Tibial nerve (tissue), 4 donors: ENCODE measurements at places on chromosomes 4 and X. TPM values are rescaled to one million over a fixed set of nuclear protein-coding genes. Genes with fewer than 3 reads are reported as not detected.

XAGE1A gene
- not detected for total RNA-seq

- DNase-seq, result no peak
Observed at GRCh38 chrX:118271775-118272174, 74.1 kb upstream of the WDR44 start.

DNA sequence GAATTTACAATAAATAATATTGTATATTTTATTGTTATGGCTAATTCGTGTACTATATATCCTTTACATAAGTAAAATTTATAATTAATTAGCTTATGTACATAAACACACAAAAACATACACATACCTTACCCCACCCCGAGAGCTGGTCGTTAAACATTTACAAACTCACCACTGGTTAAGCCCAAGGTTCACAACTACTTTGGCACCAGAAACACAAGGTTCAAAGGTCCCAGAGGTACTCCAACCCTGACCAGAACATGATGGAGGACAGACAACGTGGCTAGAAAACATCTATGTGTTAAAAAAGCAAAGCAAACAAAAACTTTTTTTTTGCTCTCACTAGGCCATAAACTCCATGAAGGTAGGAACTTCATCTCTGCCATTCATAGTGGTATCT is 37.7 kb downstream of the SLC25A5 start:
- DNase-seq, result no peak

DKK2 gene
- 17.2 TPM for total RNA-seq

DNA sequence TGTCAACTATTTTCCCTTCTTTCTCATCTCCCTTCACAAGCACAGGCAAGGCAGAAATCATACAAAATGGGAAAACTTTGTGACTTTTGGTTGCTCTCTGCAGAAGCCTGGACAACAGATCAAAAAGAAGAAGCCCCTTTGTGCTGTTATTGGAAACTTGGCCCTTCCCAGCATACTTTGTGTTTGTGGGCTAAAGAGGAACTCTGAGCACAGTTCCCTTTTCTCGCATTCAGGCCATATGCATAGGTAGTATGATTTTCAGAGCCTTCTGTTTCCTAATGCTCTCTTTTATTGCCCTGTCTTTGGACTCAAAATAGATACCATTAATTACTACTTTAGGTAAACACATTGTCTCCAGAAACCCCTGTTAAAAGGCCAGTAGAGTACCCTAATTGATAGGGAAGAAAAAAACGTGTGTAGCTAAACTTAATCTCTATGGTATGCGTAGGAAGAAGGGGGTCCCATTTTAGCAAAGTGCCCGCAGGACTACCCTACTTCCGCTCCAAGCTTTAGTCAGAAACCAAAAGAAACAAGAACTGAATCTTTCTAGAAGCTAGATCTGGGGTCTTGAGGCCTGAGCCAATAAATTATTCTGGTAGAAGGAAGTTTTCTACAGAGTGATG is 26.6 kb downstream of the VSIG4 start:
- DNase-seq, result no peak

DNA sequence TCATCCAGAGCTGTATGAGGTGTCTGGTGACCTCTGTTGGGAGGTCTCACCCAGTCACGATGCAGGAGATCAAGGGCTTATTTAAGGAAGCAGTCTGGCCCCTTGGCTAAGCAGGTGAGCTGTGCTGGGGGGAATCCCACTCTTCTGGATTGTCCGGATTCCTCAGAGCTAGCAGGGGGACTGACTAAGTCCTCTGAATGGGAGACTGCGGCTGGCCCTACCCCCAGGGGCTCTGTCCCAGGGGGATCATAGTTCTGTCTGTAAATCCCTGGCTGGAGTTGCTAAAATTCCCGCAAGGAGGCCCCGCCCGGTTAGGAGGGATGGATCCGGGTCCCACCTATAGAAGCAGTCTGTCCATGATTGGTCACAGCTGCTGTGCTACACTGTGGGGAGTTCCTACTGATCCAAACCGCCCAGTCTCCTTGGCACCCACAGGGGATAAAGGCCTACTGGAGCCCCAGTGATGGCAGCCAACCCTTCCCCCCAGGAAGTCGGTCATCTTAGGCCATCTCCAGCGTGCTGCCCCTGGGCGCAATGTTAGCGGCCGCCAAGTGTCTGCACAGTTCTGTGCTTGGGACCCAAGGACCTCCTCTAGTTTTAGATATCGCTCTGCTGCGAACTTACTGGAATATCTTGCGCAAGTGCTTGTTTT is 118.2 kb upstream of the KLF8 start:
- DNase-seq, result no peak

GRCh38 chr4:124642846-124643245 is 69.7 kb downstream of the ANKRD50 start:
- no peak for DNase-seq

GRCh38 chr4:23036503-23036902 is 343.8 kb downstream of the GBA3 start:
- no peak for DNase-seq

DNA sequence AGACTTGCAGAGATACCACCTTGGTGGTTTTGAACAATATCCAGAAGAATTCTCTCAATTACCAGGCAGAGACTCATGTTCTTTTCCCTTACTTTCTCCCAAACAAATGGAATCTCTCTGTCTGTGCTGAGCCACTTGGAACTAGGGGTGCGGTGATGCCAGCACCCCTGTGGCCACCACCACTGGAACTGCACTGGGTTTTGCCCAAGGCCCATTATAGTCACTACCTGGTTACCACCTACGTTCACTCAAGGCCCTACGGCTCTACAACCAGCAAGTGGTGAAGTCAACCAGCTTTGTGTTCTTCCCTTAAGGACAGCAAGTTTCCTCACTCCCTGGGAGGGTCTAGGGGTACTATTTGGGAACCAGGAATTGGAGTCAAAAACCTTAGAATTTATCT is 1183.7 kb downstream of the FSTL5 start:
- DNase-seq, result no peak

GRCh38 chrX:2311501-2311900 is 189.3 kb downstream of the DHRSX start:
- no peak for DNase-seq

RFC1 gene
- 85.9 TPM for total RNA-seq

GRCh38 chr4:95675623-95676022 is 126.8 kb upstream of the UNC5C start:
- no peak for DNase-seq

GRCh38 chr4:176229645-176230044 is 34.3 kb upstream of the SPATA4 start:
- DNase-seq, result no peak

PPEF2 gene
- 0.30 TPM for total RNA-seq

GRCh38 chr4:33262824-33263223 is 2542.7 kb downstream of the PCDH7 start:
- DNase-seq, result no peak

DNA sequence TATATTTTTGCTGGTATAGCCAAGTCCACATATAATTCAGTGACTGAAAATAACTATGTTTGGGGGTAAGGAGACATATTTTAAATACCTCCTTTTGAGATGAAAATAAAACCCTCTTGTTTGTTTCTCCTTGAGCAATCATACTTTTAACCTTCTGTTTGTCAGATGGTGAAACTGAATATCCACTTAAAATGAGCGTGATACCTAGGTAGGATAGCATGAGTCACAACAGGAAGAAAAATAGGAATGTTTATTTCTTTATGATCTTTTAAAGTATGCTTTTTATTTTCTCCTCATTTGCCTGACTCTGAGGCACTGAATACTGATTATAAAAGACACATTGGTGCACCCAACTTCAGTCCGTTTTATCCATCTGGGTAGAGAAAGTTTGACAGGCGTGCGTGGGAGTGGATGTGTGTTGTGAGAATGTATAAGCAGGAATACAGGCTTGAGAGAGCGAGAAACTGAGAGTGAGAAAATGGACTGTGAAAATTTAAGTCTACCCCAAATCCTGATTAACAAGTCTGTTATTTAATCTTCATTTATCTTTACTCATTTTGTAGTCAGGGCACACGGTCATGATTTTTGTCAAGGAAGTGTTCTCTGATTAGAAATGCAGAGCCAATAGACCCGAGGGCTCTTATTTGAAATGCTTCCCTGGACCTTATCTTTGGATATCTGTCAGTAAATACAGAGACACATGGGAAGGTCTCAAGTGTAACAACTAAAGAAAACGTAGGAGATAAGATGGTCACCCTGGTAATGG is 62.1 kb upstream of the ANTXR2 start:
- DNase-seq, result no peak

DNA sequence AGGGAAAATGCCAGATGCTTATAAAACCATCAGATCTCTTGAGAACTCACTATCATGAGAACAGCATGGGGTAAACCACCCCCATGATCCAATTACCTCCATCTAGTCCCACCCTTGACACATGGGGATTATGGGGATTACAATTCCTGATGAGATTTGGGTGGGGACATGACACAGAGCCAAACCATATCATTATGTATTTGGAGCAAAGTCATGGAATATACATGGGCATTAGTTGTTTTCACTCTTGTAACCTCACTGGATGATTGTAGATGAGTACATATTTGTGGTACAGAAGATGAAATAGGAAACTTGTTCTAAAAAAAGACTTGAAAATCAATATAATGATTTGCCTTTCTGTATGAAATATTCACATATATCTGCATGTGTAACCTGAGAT is 674.5 kb upstream of the BOD1L1 start:
- no peak for DNase-seq

TMEM184C gene
- 33.2 TPM for total RNA-seq

KCNE5 gene
- total RNA-seq, result 0.66 TPM

DNA sequence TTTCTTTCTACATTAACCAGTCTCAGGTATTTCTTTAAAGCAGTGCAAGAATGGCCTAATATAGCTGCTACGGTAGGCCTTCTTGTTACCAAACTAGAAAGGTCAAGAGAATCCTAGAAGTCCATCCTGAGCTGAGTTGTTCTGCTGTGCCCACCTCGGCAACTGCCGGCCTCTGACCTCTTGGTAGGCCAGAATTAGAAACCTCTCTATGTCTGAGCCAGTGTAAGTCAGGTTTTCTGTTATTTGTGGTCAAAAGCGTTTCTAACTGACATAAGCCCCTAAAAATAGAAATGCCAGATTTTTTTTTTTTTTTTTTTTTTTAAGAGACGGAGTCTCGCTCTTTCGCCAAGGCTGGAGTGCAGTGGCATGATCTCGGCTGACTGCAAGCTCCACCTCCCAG is 43.1 kb downstream of the SOWAHB start:
- DNase-seq, result no peak

GRCh38 chrX:120763269-120763668 is 112.4 kb downstream of the CT47B1 start:
- DNase-seq, result no peak

HSFX2 gene
- total RNA-seq, result 3.3 TPM

COL4A6 gene
- 0.22 TPM for total RNA-seq

- DNase-seq, result no peak
Observed at GRCh38 chr4:22848332-22848731, 155.6 kb downstream of the GBA3 start.

- no peak for DNase-seq
Observed at GRCh38 chrX:150212672-150213480, 150.2 kb upstream of the MAMLD1 start.

NDST3 gene
- 11.6 TPM for total RNA-seq

DNA sequence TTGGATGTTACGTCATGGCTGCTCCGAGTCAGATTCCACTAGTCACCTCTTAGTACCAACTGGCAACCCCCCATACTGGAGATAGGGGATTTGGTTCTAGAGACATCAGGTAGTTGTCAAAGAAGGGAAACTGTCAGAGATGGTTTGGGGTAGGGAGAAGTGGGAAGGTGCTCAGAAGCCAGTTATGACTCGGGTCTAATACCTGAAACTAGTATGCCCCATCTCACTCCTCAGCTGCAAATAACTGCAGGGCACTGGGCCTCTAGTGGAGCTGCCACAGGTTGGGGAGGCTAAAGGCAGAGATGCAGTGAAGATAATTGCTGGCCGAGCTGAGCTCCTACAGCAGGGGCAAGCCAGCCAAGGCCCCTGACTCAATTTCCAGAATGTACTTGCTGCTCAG is 30.0 kb downstream of the OTUD6A start:
- DNase-seq, result no peak

DNA sequence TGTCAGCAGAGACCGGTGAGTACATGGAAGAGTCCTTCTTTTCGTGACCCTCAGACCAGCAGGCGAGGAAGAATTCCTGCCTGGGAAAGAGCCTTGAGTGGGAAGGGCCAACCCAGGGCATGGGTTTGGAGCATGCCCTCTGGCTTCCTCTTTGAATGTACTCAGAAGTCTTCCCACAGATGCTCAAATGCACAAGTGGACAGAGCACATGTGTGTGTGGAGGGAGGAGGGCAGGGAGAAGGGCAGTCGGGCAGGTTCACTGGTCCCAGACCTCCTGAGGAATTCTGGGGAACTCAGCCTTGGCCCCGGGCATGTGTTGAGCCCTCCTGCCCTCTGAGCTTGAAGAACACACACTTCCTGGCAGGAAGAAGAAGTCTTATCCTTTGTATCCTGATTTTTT is 63.2 kb upstream of the HELT start:
- no peak for DNase-seq

FRYL gene
- total RNA-seq, result 93.0 TPM
